Activated T-cell treated with anti-CD3 and anti-CD28 coated beads for 24 hours (primary cell): ENCODE measurements at places on chromosomes 11 and 22.

DNA sequence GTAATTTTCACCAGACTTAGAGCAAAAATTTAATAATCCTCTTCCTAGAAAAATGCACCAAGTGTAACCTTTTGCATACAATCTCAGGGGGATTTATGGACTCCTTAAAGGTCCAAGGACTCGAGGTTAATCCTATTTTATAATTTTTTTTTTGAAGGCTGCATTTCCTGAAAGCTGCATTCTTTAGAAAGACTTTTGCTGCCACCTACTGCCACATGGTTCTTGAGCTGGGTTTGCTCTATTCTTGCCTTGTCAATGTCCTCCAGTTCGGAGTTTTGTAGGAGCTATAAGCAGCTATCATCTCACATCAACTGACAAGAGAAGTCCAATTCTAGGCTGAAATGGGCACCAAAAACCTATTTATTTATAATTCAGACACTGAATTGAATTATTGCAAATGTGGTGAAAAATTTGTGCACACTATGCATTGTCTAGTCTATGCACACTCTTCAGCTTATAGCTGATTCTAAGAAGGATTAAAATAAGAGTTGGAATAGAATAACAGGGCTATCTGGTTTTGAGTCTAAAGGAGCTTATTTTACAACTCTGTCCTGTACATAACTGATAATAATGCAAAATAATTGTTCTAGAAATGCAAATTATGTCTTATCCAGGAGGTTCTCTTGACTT is 31.3 kb downstream of the TRAF6 start:
- no peak for DNase-seq

DNA sequence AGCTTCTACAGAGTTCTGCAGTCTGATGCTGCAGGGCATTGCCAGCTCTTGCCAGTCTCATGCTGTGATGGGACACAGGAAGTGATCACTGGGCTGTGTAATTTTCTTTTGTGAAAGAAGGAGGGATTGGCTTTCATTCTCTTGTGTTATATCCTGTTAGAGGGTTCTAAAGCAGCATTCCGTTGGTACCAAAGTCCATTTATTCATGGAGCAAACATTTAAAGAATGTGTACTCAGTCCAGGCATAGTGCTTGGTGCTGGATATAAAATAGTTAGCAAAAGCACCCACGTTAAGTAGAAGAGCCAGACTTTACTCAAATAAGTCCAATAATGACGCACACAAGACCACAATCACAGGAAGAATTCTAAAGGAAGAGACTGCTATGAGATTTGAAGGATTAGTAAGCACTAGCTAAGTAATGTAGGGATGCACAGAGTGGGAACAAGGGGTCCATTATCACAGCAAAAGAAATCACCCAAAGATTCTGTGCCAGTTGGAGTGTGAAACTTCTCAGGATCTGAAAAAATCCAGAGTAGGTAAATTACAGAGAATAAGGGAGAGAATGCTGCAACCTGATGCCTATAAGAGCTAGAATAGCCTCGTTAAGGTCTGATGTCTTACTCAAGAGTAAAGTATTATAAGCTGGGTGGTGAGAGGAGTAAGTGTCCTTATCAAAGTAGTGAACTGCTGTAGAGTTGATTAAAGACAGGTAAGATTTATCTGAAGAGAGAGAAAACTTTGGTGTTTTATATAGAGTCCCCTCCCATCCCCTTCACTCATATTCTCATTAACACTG is 728.3 kb downstream of the METTL15 start:
- DNase-seq, result no peak

DNA sequence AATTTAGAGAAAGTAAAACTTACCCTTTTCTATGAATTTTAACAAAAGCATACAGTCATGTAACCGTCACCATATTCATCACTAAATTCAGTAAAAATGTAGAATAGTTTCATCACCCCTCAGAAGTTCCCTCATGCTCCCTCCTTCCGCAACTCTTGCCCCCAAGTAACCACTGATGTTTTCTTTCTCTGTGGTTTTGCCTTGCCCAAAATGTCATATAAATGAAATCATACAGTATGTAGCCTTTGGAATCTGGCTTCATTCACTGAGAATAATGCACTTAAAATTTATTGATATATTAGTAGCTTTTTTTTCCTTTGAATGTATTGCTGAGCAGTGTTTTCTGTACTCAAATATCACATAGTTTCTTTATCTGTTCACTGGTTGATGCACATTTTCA is 60.1 kb downstream of the DCUN1D5 start:
- no peak for DNase-seq

- DNase-seq, result no peak
These were observed 7.1 kb upstream of the MGAT3 start for GRCh38 chr22:39449708-39450107.

- DNase-seq, result no peak
These were observed 134.8 kb downstream of the EHF start for GRCh38 chr11:34755671-34756070.

DNA sequence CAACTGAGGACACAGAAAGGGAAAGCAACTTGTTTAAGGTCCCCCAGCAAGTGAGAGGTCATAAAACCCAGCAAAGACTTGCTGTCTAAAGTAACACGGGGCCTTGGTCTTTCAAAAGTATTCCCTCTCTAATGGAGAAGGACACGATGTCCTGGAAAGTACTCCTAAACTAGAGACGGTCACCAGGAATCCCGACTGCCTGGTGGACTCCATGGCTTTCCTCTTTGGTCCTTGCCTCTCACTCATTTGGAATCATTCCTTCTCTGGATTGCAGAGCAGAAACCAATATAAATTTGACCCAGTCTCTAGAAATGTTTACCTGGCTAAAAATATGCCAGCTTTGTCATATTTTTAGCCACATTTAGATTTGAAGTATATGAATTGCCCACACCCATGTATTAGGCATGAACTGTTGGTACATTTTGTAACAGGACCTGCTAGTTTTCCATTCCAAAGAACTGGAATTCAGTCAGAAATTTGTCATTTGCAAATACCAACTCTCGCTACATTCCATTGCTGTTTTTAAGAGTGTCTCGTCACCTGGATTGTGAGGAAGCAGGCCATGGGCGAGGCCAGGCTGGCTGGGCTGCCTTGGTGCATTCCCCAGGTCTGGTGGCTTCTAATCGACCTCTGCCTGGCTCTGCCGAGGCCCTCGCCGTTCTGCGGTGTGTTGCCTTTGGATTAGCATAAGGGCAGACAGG is 12.9 kb downstream of the NAV2 start:
- DNase-seq, result no peak

DNA sequence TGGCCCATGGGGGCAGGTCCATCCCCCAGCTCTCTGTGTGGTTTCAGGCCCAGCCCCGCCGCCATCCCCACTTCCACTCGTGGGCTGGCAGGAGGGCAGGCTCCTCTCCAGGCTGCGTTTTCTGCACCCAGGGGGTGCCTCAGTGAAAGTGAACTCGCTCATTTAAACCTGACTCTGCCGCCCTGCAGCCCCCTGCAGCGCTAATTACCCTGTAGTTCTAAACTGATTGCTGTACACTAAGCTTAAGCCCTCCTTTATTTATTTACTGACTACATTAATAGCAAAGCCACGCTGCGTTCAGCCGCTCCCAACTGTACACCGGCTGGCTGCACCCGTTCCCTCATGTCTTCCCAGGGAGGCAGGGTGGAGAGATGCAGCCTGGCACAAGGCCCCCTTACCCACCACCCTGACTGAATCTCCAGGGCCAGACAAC is 36.6 kb upstream of the NNMT start:
- no peak for DNase-seq

GRCh38 chr11:78798663-78799062 is 224.0 kb upstream of the NARS2 start:
- no peak for DNase-seq

GRCh38 chr11:35179466-35180135 is 40.6 kb downstream of the CD44 start:
- DNase-seq, result no peak

DNA sequence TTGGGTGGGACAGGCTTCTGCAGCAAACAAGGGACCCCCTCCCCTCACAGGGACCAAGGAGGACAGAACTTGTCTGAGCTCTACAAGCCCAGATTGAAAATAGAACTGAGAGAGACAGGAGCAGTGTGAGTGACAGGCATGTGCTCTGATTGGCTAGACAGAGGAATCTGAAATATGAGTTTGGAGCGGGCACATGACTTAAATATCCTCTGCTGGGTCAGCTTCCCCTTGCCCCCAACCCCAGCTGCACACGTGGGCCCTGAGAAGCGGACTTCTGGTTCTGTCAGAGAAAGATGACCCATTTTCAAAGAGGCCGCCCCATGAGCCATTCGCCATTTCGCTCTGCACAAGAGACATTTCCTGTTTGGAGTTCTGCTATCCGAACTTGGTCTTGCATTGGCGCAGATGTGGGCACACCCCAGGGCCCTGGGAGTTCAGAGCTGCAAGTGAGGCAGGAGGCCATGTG is 5.3 kb downstream of the TUBA8 start:
- DNase-seq, result no peak

- no peak for DNase-seq
These were observed 386.2 kb downstream of the CADM1 start for GRCh38 chr11:115117956-115118493.

DNA sequence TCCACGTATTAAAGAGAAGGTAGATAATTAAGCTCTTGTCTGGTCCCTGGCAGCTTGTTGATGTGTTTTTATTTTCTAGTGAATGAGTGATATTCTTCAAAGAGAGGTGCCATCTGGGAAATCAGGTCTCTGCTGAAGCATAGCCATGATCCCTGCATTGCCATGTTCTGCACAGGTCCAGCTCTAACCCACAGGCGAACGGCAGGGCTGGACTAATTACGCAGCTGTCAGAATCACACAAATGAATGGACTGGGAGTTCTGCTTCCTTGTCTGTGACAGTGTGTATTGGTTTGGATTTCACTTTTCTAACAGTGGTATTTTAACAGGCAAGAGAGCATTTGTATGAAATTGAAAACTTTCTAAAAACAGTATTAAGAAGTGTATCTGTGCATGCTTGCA is 235.6 kb downstream of the FAT3 start:
- no peak for DNase-seq

GRCh38 chr11:41613326-41613725 is 153.9 kb upstream of the LRRC4C start:
- DNase-seq, result no peak

DNA sequence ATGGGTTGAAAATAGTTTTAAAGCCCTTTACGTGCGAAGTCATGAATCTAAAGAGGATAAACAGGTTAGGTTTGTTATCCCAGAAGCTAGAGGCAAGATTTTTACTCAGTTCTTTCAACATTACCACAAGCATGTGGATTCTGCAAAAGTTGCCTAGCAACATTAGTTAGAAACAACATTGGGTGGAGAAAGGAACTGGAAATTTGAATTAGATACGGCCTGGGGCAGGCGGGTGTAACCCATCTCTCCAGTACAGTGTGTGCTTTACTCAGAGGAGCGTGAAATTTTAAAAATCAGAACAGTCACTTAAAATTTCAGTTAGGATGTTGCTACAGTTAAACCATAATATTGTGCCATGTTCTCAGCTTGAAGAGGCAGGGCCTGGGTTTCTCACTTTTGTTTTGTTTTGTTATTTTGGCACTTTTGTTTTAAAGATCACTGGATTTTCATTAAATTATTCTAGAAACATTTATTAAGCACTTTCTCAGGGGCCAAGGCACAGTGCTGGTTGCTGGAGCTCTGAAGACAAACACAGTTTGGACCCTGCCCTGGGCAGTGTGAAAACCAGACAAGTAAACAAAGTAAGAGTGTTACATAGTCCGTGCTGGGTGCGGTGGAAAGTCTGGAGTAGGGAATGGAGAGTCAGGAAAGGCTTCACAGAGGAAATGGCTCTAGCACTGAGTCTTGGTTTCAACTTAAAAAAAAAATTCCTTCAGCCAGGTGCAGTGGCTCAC is 4.4 kb upstream of the WEE1 start:
- no peak for DNase-seq

DNA sequence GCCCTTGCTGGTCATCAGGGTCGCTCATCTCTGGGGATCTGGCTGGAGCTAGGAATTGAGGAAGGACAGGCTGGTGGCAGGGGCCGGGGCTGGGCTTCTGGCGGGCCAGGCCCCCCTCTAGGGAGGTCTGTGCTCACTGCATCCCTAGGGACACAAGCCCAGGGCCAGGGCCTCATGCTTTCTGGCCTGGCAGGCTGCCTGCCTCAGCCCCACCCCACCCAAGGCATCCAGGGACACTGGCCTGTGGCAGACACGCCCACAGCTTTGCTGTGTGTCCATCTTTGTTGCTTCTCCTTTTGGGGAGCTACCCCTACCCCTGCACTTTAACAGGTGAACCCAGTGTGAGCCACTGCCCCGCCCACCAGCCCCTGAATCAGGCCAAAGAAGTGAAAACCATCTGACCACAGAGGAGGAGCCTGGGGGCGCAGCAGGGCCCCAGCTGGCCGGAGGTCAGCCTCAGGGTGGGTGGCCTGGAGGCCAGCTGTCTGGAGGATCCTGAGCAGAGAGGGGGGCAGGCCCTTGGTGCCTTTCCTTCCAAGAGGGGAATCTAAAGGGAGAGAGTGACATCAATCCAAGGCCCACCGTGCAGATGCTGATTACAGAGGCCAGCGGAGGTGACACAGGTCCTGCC is 26.8 kb upstream of the CELSR1 start:
- DNase-seq, result no peak

DNA sequence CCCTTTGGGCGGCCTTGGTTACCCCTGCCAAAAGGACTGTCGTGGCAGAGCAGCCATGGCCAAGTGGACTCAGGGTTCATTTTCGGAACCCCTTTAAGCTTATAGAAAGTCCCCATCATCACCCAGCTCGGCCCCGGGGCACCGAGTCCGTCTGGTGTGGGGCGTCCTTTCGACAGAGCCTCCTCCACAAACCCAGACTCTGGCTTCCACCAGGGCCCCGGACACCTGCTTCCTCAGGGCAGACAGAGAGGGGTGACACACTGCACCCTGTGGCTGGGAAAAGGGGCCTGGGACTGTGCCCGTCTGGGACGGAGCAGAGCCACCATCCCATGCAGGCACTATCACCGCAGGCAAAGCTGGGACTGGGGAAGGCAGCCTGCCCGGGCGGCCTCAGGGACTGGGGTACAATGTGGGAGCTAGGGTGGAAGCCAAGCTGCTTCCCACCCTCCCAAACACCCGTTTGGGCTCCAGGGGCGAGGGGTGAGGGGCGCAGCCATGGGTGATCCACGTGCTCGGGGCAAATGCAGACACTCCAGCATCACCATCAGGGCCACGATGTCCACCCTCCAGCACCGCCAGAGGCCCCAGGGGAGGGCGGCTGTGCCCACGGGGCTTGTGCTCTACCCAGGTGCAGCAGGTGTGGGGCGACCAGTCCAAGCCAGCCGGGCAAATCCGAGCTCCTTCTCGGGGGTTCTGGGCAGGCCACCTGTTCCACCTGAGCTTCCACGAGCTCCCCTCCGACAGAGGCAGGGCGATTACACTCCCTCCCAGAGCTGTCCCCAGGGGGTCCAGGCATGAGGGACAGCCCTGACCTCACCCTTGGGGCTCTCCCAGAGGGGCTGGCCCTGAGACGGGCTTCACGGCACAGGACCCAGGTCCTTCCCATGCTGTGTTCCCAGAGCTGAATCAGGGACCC is 11.7 kb upstream of the MRPL23 start:
- DNase-seq, result no peak

GRCh38 chr22:30675436-30675835 is 7.8 kb upstream of the DUSP18 start:
- no peak for DNase-seq

- no peak for DNase-seq
These were observed 35.8 kb downstream of the UVRAG start for GRCh38 chr11:75850787-75851186.
